ENCODE measurements at places on chromosomes 5 and 9.

- no peak for DNase-seq
Measured at GRCh38 chr5:68273717-68274409, 58.3 kb downstream of the PIK3R1 start.

DNA sequence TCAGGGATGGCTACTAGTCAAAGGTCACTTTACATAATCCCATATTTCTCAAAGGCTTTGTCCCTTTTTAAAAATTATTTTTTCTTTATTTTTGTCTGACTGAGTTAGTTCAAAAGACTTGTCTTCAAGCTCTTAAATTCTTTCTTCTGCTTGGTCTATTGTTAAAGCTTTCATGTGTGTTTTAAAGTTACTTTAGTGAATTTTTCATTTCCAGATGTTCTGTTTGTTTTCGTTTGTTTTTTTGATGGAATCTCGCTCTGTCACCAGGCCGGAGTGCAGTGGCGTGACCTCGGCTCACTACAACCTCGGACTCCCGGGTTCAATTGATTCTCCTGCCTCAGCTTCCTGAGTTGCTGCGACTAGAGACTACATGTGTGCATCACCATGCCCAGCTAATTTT, 55.0 kb upstream of the SNCAIP start:
- DNase-seq, result no peak

GRCh38 chr5:148454576-148454975, 70.8 kb downstream of the FBXO38 start:
- DNase-seq, result no peak

- DNase-seq, result no peak
Measured at GRCh38 chr5:134600600-134600999, 32.0 kb downstream of the SAR1B start.

DNA sequence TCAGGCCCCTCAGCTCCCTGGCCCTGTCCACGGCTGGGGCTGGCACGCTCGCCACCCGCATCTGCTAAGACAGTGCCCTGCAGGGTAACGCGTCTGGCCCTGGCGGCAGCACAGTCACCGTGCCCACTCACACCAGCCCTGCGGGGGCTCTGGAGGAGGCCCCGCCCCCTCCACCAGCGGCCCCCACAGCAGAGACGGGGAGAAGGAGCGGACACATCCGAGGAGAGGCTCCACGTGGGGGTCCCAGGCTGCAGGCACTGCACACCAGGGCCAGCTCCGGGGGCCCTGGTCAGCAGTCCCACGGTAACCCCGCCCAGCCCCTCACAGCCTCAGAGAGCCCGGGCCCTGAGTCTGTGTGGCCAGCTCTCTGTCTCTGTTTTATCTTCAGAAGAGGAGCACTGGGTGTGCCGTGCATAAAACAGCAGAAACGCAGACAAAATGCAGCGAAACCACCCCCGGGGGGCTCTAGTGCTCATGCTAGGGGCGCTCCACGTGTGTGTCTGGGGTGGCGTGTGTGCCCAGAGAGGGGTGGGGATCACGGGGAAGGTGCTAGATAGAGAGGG, 47.5 kb upstream of the NRARP start:
- DNase-seq, result no peak

DNA sequence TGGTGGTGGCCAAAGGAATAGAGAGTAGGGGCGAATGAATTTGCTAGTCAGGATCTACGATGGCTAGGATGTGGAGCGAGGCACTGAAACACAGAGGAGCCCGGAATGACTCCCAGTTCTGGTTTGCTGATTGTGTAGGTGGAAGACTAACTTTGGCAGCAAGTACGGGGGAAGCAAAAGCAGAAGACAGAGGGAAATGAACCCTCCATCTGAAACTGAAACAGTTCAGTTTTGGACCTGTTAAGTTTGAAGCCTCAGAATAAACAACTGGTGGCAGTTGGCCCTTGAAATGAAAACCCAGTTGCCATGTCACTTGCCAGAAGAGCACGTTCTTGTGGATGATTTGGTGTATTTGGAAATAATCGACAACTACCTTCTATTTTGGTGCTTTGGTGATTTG, 15.4 kb upstream of the SMIM15 start:
- no peak for DNase-seq

Data from NCI-H1105 (cell line).